ENCODE measurements at places on chromosomes 5 and 9.

- no peak for DNase-seq
Observed at GRCh38 chr5:71883742-71884103, 164.6 kb downstream of the CARTPT start.

GRCh38 chr5:160453751-160454150 is 32.1 kb downstream of the PTTG1 start:
- no peak for DNase-seq

DNA sequence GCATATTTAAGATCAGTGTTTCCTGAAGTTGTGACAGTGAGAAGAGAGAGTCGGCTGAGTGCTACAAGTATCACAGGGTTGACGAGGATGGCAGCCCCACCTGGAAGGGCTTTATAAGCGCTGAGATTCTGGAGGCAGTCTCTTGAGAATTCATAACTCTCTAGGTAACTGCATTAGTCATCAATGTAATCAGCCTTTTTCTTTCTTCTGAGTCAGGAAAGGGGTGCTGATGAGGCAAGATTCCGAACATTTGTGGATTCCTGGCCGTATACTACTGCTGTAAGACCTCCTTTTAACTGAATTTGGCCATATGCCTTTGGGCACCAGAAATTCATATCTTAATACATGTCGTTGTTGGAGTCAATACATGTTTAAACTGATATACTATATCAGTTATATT is 6.6 kb upstream of the RNF20 start:
- no peak for DNase-seq

- DNase-seq, result no peak
Observed at GRCh38 chr9:25994605-25995004, 316.4 kb upstream of the TUSC1 start.

GRCh38 chr5:136382791-136383190 is 17.4 kb upstream of the TRPC7 start:
- no peak for DNase-seq

DNA sequence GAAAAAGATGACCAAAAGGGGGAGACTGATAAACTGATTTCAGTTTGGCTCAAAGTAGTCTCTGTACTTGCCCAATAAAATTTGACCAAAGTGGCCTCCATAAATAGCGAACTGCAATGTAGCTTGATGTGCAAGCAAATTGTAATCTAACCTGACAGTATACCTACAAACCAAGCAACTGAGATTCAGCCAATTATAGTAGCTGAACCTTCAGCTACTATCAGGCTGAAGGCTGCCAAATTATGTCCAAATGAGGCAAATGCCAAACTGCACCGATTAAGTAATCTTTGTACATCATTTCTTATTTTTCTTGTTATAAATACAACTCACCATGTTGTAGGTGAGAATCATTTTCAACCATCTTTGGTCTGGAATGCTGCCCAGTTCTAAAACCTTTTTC is 390.6 kb downstream of the CDH9 start:
- no peak for DNase-seq

GRCh38 chr5:35182486-35182885 is 47.8 kb downstream of the PRLR start:
- no peak for DNase-seq

DNA sequence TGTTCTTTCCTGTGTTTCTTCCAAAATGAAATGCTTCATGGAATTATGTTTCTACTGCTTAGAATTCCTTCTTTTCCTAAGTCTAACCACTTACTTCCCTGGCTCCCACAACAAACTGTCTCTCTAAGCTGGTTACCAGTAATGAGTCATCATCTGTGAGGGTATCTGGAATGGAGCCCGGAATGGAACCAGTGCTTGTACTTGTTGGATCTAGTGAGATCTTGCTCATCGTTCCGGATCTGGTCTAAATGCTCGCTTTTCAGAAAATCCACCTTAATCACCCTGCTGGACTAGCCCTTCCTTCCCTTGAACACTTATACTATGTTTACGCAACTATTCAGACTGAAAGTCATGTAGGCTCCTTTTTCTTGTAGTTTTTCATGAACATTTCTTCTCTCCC is 184.8 kb downstream of the PBX3 start:
- no peak for DNase-seq

- no peak for DNase-seq
Observed at GRCh38 chr9:107698779-107699178, 209.2 kb upstream of the KLF4 start.

DNA sequence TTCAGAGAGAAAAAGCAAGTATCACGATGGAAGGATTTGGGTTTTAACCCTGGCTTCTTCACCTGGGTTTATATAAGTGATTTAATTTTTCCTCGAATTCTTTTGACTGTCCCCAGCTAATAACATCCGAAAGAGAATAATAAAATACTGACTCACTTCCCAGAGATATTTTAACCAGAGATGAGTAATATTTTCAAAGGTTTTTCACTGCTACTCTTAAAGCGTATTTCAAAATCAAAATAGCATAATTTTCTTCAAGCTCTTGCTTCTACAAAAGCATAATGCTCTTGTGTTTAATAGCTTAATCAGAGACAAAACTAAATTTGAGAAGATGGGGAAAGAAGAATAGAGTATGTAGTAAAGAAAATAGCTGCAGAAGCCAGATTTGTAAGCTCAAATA is 215.2 kb upstream of the PTGER4 start:
- no peak for DNase-seq

GRCh38 chr5:122376250-122376649 is 64.2 kb downstream of the SNCAIP start:
- DNase-seq, result no peak

GRCh38 chr5:170183816-170184687 is 48.7 kb upstream of the C5orf58 start:
- peak; percentile 15 for DNase-seq

DNA sequence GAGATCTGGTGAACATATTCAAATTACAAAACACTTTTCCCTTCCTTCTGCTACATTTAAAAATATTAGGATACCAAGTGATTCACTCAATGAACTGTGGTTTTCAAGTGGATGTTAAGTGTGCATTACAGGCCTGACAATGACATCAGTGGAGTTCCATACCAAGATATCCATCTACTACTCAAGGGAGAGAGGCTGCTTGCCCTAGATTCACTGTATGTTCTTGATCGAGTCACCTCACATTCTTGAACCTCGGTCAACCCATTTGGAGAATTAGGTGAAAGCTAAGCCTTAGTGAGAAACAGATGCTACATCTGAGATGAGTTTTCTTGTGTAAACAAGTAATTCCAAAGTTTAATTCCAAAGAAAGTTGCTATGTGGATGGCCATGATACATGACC is 142.2 kb downstream of the FGF10 start:
- no peak for DNase-seq

DNA sequence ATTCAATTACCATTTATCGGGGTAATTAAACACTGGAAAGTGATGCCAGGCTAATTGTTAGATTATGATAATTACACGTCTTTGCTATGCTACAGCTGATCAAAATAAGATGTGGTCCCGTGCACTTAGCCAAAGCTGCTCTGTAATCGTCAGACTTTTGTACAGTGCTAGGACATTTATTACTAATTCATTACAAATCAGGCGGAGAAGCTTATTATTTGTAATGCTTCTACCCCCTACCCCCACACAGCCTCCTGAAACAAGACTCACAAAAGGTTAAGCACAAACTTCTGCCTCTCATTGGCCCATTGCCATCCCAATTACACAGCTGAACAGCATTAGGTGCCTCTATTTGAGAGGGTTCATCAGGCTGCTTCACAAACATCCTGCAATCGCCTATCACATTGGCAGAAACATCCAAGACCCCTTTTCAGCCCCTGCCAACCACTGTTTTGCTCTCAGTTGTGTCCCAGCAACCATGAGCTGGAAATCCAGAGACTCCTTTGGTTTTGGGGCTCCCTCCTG is 232.7 kb downstream of the EFNA5 start:
- DNase-seq, result no peak

GRCh38 chr9:111298111-111298510 is 31.9 kb downstream of the OR2K2 start:
- no peak for DNase-seq

DNA sequence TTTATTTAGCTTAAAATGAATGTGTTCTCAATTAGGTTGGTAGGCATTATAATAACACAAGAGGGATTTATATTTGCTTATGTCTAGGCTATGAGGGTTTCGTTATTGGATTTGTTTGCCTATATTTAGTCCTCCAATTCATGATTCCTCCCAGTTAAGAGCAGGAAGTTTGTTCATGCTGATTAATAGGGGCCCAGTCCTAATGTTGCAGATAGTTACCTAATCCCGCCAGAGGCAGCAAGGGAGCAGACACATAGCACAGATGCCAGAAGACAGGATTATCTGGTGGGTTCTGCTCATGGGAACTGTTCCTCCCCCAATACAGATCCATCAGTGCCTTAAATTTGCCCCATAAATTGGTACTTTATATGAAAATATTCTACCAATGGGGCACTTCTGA is 100.8 kb upstream of the TLE4 start:
- DNase-seq, result no peak

- no peak for DNase-seq
Observed at GRCh38 chr5:55391707-55392106, 83.9 kb downstream of the MTREX start.

DNA sequence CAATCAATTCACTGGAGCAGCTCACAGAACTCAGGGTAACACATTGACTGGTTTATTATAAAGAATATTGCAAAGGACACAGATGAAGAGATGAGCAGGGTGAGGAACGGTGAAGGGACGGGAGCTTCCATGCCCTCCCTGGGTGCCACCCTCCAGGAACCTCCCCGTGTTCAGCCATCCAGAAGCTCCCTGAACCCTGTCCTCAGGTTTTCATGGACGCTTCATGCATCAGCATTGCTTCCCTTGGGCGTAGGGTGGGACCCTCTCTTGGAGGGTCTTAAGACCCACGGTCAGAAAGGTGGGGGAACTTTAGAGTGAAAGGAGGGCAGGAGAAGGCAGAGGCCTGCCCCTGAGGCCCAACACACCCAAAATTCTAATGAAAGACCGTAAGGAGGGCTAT is 12.8 kb downstream of the LAMC3 start:
- no peak for DNase-seq
